ENCODE measurements at places on chromosomes 3 and 15. TPM values are rescaled to one million over a fixed set of nuclear protein-coding genes. Genes with fewer than 3 reads are reported as not detected.

DNA sequence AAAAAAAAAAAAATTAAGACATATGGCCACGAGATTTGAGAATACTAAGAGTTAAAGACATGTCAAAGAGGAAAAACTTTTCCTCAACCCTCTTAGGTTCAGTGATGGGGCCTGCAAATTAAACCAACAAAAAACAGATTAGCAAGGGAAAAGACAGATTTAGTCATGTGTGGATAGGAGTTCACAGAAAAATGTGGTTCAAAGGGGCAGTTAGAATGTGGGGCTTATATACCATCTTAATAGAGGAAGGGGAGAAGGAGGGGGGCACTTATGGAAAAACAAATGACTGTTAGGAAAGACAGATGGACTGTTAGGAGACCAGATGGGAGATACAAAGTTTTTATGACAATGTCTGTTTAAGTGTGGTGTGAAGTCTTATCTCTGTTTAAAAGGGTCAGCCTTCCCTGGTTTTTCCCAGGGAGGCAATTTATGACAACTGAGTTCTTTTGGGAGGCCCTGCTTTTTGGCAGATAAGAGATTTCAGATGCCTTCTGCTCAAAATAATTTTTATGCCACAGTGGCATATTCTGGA lies 68.7 kb upstream of the FURIN start:
- DNase-seq, result no peak

GRCh38 chr3:45844616-45845015 lies 2.7 kb upstream of the LZTFL1 start:
- DNase-seq, result no peak

GRCh38 chr3:53545310-53545995 lies 51.0 kb downstream of the CACNA1D start:
- DNase-seq, result no peak

DNA sequence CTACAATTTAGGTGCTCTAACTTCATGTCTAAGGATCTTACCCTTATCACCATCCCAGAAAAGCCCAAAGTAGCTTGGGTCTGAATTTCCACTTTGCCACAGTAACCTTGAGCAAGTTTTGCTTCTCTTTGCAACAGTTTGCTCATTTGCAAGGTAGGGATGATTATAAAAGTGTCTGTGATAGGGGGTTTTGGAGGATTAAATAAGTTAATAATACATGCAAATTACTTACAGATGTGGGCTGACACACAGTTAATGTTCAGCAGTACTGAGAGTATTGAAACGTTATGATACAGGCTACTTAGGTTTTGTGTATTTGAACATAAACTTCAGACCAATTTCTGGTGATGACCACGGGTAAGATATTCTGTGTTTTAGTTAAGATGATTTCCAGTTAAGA lies 444.7 kb upstream of the TPRG1 start:
- no peak for DNase-seq

- DNase-seq, result no peak
These were observed 700 bp upstream of the BLM start for GRCh38 chr15:90716317-90716975.

The STARD9 gene
- 14.0 TPM for total RNA-seq

The ACKR4 gene
- not detected for total RNA-seq

The GRAMD1C gene
- total RNA-seq, result 2.2 TPM

The ASB14 gene
- not detected for total RNA-seq

All from activated naive CD8-positive, alpha-beta T cell treated with anti-CD3 and anti-CD28 coated beads, Interleukin-2, amount 10 ng/mL, durations not matched to agents 7 days and 5 days (primary cell).